ENCODE measurements at places on chromosomes 6 and 20.

DNA sequence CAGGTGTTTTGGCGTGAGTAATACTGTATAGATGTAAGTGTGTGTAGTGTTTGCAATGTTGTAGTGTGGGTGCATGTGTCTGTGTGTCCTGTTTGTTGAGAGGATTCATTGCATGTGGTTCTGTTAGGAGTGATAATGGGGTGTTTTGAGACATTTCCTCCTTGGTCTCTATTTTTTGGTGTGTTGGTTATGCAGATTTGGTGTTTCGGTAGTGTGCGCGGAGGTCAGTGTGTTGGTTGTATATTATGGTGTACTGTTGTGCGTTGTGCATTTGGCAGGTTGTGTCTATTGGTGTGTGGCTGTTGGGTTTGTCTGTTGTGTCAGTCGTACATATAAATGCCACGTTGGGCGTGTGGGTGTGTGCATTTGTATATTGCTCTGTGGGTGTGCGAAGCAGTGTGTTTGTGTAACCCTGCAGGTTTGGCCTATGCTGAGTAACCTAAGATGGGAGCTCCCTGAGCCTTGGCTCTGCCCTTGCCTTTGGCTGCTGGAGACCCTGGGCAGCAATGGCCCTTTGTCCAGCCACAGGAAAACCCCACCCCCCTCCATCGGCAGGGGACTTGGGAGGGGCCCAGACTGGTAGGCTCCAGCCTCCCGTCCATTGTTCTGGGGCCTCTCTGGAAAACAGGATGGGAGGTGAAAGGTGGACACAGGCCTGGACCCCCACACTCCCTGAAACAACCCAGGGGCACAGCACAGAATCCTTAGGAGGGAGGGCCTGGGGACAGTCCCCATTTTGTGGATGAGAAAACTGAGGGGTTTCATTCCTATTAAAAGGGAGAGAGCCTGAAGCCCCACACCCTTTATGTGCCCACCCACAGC lies 10.3 kb upstream of the ID1 start:
- DNase-seq = no peak

DNA sequence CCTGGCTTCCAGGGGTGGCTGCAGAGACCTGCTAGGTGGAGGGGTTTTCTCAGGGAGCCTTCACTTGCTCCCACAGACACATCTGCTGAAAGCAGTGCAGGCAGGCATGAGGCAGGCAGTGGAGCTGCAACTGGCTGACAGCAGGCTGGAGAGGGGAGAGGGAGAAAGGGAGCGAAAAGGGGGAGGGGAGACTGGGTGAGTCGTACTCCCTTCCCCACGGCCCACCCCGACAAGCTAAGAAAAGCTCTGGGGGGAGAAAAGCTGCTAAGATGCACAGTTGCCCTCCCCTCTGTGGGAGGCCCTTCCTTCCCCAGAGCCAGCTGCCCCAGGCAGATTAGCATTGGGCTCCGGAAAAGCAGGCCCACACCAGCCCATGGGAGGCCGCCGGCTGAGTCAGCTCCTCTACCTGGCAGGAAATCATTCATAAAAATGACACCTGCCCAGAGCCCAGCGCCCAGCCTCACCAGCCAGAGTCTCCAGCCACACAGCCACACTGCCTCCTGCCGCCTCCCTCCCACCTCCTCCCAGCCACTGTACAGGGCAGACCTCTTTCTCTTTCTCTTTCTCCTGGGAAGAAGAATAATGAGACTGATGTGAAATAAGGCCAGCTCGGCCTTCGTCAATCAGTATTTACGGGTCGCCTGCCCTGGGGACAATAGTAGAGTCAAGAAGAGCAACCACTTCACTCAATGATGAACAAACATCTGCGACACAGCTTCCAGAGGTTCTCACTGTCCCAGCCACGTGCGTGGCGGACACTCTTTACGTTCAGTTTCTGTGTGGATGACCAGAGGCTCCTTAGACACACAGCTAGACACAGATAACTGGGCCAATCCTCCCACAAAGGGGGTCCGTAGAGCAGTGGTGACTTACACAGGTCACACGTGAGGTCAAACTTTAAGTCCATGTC lies 7.7 kb upstream of the C20orf203 start:
- peak; percentile 54 for DNase-seq

DNA sequence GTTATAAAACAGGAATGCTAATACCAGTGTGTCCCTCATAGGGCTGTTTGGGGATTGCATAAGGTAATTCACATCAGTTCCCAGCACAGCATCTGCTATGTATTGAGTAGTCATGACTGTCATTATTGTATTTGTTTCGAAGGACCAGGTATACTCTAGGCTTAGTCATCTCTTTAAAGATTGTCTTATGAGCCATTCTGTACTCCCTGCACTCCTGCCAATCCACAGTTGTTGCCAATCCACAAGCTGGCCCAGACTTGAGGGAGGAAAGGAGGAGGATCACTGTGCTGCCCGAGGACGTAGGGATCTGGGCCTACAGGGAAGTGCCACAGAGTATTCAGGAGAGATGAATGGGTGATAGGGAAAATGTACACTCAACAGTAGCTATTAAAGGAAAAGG lies 113.0 kb upstream of the TIAM2 start:
- DNase-seq = no peak

DNA sequence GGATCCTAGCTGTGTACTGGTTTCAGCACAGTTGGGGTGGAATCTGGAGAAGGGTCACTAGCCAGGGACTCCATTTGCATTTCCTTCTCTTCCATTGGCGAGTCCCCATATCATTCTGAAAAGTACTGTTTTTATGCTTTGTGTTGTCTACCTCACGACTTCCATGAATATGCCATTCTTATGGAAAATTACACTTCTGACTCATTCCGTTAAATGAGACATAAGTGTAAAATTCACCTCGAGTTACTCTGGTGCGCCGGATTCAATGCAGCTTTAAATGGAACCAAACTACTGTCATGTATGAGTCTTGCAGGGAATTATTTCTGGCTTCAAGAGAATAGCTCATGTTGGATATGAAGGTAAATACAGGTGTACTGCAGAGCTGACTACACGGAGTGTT lies 99.2 kb downstream of the PDE7B start:
- DNase-seq = no peak

- DNase-seq = no peak
Measured at GRCh38 chr6:113629256-113629655, 227.9 kb upstream of the MARCKS start.

DNA sequence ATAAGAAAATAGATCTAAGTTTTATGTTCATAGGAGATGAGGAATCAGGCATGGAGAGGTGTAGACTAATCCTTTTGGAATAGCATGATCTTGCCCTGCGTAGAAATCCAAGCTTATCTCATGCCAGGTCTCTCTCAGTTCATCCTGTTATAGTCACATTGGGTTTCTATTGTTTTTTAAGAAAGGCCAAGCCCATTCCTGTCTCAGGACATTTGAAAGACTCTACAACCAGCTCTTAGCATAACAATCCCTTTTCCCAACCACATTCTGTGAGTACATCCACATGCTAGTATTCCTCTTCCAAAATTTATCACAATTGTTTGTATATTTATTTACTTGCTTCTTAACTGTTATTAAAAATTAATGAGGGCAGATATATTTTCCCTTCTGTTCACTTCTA lies 130.3 kb downstream of the MMUT start:
- DNase-seq = no peak

- peak; percentile 89 for DNase-seq
Measured at GRCh38 chr20:57594092-57594951, 25.9 kb downstream of the ZBP1 start.

- DNase-seq = no peak
Measured at GRCh38 chr6:6657085-6657819, 68.7 kb downstream of the LY86 start.

- no peak for DNase-seq
Measured at GRCh38 chr6:78390066-78390465, 477.3 kb upstream of the IRAK1BP1 start.

- no peak for DNase-seq
Measured at GRCh38 chr6:105974986-105975385, 111.2 kb upstream of the PRDM1 start.

GRCh38 chr6:81511423-81511822 lies 241.1 kb downstream of the TENT5A start:
- no peak for DNase-seq

DNA sequence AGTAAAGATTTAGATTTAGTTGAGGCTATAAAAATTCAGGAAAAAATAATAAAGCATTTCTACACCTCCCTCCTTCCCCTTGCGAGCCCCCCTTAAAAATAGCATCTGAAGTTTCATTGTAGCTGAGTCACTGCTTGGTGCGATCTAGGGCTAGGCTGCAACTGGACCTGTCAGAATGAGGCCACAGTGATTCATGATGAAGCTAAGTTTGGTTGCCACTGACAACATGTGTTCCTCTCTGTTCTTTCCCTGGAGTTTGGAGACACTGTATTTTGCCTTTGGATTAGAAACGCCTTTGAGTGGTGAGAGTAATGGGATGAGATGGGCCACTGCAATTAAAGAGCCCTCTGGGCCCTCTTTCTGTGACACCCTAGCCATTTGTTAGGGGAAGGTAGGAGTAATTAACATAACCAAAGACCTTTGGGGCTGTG lies 334.1 kb downstream of the NRN1 start:
- no peak for DNase-seq

- peak; percentile 35 for DNase-seq
Measured at GRCh38 chr6:73739096-73739495, 43.1 kb downstream of the CD109 start.

GRCh38 chr20:3102575-3103368 lies 18.2 kb upstream of the AVP start:
- DNase-seq = no peak

GRCh38 chr20:38198238-38198861 lies 33.3 kb upstream of the TGM2 start:
- no peak for DNase-seq

GRCh38 chr6:139736325-139736906 lies 362.0 kb upstream of the CITED2 start:
- DNase-seq = no peak

DNA sequence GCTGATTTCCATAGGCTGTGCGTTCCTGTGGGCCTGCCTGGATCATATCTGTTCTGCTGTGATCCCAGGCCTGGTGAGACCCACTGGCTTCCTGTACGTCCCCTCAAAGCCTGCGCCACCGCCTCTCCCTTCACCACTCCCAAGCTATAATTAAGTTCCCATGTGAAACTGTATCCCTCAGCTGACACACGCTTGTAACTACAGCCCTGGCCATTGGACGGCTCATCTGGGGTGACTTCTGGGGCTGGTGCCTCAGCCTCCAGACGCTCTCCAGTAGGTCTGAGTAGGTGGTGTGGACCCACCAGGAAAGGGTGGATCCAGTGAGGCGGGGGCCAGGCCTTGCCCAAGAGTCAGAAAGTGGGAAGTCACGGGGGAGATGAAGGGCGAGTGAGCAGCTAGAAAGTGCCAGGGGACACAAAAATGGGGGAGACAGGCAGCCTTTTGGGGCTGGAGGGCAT lies 21.0 kb downstream of the PPARD start:
- DNase-seq = peak; percentile 68

DNA sequence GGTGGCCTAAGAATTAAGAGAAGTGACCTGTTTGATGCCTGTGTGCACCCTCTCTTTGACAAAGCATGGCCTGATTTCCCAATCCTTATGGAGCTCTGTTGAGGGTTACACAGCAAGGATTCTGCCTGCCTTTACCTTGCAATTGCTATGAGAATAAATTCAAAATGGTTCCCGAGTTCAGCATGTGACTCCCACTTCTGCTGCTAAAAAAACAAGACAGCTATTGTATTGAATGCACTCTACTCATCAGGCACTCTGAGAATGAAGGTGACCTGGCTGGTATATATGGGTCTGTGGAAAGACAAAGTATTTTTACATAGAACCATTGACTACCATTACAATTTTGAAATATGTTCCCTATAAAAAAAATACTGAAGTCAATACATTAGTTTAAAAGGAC lies 190.3 kb downstream of the ATXN1 start:
- DNase-seq = no peak

DNA sequence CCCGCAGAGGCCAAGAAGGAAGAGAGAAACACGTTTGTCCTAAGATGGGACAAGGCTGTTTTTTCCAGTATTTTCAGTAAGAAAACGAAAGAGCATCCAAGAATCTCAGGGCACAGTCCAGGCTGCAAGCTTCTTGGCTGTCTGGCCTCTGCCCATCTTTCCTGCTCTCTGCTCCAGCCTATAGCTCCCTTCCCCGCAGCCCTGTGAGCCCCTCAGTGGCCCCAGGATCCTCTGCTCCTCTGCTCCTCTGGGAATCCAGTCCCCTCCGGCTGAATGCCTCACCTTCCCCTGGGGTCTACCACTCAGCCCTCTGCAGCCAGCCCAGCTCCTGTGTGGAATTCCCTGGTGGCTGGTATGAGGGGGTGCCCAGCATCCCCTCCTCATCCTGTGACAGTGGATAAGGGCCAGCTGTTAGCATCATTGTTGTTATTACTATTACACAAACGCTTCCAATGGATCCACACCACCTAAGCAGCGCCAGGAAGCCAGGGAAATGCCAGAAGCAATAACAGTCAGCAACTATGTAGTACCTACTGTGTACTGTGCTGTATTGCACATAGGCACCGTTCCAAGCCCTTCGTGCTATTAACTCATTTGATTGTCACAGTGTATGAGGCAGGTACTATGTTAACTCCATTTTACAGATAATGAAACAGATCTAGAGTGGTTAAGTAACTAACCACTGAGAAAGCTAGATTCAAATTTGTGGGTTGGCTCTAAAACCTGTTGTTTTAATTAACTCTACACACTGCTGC lies 60.3 kb upstream of the PTPN1 start:
- no peak for DNase-seq

GRCh38 chr6:85026021-85026420 lies 261.6 kb upstream of the TBX18 start:
- DNase-seq = no peak

GRCh38 chr6:145349950-145350510 lies 385.3 kb downstream of the EPM2A start:
- DNase-seq = no peak

DNA sequence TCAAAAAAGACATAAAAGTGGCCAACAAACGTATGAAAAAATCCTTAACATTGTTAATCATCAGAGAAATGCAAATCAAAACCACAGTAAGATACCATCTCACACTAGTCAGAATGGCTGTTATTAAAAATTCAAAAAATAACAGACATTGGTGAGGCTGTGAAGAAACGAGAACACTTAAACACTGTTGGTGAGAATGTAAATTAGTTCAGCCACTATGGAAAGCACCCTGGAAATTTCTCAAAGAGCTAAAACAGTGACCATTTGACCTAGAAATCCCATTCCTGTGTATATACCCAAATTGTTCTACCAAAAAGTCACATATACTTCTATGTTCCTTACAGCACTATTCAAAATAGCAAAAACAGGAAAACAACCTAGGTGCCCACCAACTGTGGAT lies 24.9 kb upstream of the NT5E start:
- no peak for DNase-seq

GRCh38 chr6:11185204-11185842 lies 47.1 kb downstream of the NEDD9 start:
- no peak for DNase-seq
